ENCODE measurements at places on chromosomes 2 and 18.

GRCh38 chr2:181005809-181006208 lies 25.4 kb downstream of the UBE2E3 start:
- DNase-seq = no peak

- no peak for DNase-seq
Observed at GRCh38 chr2:26552641-26553374, 74.9 kb upstream of the OTOF start.

- DNase-seq = no peak
Observed at GRCh38 chr2:61180686-61181085, 18.7 kb downstream of the C2orf74 start.

DNA sequence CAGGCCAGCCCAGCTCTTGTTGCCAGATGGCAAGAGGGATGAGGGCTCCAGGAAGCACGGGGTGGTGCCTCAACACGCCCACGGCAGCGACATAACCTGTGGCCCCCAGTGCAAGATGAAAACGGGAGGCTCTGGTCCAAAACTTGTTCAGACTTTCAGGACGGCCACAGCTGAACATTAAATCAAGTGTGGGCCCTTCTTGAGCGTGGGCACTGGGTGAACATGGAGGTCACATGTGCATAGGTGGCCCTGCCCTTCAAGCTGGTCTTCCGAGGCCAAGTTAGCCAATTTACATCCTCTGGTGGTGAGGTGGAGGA lies 77.5 kb downstream of the NDUFA10 start:
- DNase-seq = no peak

- no peak for DNase-seq
Observed at GRCh38 chr2:172433144-172433543, 5.8 kb downstream of the ITGA6 start.

GRCh38 chr2:33219850-33220275 lies 256.6 kb upstream of the RASGRP3 start:
- DNase-seq = no peak

Measured in T-helper 22 cell (primary cell).